ENCODE measurements at places on chromosomes 12 and 14.

GRCh38 chr12:50110127-50110761 is 1.8 kb upstream of the COX14 start:
- no peak for DNase-seq

DNA sequence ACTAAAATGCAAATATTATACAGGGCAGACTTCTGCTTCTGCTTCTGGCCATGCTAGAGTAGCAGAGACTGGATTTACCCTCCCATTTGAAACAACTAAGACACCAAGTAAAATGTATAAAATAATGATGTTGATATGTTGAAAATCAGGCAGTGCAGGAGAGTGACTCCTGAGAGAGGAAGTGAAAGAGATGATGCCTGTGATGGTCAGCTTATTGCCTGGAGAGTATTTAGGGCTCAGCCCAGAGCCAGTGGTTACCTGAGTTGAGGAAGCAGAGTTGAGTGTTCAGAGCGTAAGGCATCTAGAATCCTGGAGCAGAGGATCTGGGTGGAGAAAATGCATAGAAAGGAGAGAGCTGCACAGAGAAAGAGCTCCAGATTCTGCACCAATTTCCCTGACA is 131.8 kb upstream of the C14orf180 start:
- DNase-seq, result no peak

DNA sequence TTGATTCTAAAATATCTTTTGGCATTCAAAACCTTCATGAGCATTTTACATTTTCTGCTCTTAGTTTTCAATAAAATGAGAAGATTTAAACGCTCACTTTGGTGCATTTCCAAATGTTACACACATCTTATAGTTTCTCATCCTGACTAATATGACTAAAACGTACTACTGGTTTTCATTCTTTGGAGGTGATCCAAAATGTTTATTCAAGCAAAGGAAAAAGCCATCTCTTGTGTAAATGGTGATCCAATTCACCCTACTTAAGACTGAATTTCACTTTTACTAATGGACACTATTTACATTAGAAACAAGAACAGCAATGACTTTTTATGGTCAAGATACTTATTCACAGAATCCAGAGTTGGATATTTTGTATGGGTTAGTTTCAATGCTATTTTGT is 86.6 kb downstream of the KITLG start:
- no peak for DNase-seq

DNA sequence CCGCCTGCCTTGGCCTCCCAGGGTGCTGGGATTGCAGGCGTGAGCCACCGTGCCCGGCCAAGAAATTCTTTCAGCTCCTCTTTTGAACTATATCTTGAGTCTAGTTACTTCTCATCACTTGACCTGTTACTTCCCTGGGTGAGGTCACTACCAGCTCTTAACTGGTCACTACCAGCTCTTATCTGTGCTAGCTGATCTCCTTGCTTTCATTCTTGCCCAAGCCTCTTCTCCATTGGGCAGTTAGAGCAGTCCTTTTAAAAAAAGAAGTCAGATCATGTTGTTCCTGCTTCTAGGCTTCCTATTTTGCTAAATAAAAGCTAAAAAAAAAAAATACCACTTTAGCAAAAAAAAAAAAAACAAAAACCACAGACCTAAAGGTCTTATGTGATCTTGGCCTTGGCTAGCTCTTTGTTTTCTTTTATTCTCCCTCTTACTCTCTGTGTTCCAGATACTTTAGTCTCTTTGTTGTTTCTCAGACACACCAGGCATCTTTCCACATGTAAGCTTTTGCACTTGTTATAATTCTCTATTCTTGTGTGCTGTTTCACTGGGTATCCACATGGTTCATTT is 63.5 kb downstream of the RAD51B start:
- DNase-seq, result no peak

DNA sequence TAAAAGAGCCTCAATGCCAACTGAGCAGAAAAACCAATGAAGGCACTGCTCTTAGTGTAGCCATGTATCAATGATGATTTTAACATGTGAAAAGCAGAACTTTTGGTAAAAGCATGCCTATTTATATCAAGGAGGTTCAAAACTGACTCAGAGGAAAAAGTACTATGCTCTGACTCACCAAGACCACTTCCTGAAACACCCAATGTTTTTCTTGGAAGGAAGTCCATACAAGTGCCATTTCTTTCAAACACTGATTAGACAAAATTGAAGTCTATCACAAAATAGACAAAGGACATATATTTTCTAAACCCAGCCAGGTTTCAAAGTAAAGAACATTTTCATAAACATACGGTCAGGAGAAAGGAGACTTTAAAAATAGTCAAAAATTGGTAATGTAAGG is 88.6 kb downstream of the EPS8 start:
- DNase-seq, result no peak

GRCh38 chr14:35196571-35196970 is 74.2 kb downstream of the PRORP start:
- DNase-seq, result no peak

DNA sequence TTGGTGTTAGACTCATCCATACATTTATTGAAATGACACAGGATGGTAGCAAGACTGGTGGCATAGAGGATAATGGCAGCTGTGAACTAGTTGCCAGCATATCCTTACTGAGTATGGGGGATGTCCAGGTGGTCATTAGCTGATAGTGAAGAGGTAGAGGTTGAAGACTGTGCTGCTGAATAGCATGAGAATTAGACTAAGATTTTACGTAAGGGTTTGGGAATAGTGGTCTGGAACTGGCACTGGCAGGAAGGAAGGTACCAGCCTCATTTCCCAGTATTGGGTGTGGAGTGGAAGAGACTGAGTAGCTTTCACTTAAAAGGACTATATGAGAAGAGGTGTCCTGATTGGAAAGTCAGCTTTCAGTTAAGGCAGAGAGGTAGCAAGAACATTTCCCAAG is 6.5 kb downstream of the ERC1 start:
- DNase-seq, result no peak
